ENCODE measurements at places on chromosomes 2 and 18.

DNA sequence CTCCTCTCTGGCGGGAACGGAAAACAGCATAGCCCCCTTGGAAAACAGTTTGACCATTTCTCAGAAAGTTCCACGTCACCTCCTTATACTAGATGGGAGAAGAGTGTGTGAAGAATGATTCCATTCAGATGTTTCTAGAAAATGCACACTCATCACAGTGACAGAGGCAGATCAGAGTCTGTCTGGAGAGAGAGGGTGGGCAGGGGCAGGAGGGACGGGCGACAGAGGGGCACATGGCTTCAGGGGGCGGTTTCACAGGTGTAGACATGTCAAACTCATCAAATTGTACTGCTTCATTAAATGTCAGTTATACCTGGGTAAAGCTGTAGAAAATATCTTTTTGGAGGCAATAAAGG is 88.8 kb upstream of the TAF1B start:
- DNase-seq, result no peak

- DNase-seq, result no peak
Observed at GRCh38 chr18:75010278-75010677, 198.7 kb downstream of the PTGR3 start.

DNA sequence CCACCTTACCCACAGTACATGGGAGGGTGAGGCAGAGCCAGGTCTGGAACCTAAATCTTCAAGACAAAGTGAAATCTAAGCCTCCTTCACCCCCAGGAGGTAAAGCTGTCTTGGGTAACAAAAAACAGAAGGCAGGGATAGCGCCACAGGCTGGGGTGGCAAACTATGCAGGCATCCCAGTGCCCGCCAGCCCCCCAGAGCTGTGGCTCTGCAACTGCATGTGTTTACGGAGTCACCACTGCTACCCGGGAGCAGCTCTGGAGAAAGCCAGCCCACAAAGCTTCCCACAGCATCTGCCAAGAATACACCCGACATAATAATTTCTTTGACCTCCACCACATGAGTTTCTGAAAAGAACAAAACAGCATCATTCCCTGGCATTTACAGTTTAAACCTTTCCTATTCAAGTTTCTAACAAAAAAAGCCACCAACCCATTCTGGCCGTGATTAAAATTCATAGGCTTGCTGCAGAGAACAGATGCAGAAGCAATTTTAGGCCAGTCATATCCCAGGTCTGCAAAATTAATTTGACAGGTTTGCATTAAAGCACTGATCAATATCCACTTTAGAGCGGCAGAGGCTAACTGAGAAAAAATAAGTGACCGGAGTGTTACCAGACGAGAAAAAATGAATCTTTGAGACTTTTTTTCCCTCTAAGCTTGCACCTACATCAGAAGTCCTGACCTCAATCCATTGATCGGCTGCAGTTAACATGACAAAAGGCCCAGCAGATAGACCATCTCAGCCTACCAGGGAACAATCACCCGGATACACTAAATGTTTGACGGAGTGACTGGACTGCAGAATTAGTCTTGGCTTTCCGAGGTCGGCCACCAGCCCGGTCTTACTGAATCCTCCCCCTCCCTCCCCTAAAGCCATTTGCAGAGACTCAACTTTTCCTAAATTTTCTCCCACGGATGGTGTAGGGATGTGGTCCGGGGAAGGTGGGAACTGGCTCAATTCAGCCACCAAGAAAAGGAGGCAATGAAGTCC is 309.6 kb upstream of the SKOR2 start:
- no peak for DNase-seq

GRCh38 chr2:73103018-73103542 is 9.7 kb downstream of the RAB11FIP5 start:
- peak; percentile 76 for DNase-seq

- peak; percentile 92 for DNase-seq
Observed at GRCh38 chr2:144580521-144581161, 60.7 kb upstream of the ZEB2 start.

GRCh38 chr2:108621087-108621559 is 86.9 kb downstream of the LIMS1 start:
- peak; percentile 80 for DNase-seq

DNA sequence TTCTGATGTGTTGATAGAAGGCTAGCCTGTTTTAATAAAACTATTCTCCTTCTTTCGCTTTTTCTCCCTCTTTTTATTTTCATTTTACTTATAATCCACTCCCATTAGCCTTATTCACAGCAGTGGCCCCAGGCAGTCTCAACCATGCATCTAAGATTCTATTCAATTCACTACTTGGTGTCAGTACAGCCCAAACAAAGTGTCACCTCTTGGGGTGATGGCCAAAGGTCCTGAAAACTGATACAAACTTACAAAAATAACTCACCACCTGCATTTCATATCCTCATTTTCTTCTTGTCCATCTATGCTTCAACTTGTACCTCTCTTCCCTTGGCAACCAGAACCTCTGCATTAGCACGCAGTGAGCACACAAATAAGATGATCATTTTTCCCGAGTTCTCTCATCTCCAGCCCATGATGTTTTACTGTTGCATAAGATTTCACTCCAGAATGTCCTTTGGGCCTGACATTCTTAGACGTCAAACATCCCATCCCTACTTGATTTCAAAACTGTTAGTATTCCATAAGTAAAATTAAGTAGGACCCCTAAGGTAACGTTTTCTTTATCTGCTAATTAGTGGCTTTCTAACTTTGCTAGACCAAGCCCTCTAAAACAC is 559.3 kb upstream of the TNP1 start:
- DNase-seq, result no peak

DNA sequence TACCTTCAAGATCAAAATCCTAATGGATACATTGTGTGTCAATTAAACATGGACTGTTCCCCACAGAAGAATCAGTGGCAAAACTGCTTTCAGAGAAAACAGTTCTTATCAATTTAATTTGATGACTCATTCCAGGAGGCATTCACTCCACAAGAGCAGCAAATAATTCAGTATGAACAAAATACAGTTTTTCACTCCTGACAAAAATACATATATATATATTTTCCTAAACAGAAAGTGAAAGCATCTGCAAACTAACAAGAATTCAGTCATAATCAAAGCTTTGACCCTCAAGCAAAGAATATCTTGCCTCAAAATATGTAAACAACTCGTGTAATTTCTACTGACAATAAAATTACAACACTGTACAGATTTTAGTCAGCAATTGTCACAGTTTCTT is 685.1 kb upstream of the SLC8A1 start:
- DNase-seq, result peak; percentile 1

DNA sequence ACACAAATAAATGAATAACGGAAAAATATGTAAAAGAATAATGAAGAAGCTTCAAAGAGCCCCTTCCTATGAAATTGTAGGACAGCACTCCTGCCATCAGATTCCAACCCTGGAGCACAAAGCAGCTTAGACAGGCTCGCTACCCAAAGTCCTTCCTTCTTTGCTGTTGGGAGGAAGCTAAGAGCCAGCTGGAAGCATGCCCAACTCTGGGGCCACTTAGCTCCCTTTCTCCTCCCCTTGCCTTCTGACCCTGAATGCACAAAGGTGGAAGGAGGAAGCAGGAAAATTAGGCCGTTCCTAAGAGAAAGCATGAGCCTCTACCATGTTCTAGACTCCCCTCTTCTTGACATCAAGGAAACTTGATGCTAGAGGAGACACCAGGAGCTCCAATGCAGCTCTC is 700.8 kb downstream of the RNF144A start:
- DNase-seq, result no peak

DNA sequence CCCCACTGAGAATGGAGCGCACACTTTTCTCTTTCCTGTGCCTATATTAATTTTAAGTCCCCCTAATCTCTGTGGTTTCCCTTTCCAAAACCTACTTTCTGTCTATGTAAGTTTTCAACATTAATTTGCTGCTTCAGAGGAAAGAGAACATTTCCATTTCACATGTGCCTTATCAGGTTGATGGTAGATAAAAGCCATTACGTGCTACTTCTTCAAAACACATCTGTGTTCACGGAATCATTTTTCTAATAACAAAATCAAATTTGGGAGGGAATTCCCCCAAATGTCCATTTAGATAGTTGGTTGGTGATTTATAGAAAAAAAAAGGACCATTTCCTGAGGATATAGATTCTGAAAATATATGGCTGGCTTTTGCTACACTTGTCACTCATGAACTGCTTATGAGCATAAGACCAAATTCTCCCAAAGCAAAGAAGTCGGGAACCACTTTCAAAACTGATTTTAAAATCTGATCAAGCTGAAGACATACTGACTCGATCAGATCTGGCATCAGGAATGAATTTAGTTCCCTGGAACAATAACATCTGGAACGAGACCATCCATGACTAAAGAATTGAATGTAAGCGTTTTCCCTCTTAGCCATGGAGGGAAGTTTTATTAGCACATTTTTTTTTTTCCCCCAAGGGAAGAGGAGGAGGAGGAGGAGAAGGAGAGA is 8.2 kb downstream of the PTGR3 start:
- DNase-seq, result peak; percentile 44

DNA sequence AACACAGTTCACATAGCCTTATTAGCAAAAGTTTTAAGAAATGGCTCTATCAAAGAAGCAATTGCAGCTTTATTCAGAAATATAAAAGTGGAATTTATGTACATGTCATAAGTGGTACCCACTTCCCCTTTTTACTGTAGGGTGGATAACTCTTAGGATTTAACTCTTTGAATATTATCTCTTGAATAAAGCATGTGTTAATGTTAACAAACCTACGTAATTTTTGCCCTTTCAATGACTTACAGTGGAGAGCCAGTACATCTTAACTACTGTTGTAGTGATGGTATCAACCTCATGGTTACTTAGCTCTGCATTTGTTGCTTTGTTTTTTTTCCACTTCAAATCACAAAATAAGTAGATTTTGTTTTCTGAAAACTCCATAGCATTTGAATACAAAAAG is 8.8 kb downstream of the NABP1 start:
- peak; percentile 58 for DNase-seq

DNA sequence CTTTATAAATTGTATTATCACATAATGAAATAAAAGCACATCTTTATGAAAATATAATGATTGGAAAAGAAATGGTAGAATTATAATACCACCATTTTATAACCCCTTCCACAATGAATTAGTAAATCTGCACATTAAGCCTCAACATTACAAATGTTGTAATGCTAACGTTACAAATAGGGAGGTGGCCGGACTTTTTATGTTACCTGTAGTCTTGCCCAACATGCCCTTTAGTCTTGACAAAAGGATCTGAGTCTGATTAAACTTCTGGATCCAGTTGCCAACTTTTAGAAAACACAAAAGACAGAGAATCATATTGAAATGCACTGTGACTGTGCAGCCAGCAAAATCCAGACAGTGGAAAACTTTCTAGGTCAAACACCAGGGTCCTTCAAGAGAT is 617.3 kb downstream of the KCNJ3 start:
- DNase-seq, result no peak

DNA sequence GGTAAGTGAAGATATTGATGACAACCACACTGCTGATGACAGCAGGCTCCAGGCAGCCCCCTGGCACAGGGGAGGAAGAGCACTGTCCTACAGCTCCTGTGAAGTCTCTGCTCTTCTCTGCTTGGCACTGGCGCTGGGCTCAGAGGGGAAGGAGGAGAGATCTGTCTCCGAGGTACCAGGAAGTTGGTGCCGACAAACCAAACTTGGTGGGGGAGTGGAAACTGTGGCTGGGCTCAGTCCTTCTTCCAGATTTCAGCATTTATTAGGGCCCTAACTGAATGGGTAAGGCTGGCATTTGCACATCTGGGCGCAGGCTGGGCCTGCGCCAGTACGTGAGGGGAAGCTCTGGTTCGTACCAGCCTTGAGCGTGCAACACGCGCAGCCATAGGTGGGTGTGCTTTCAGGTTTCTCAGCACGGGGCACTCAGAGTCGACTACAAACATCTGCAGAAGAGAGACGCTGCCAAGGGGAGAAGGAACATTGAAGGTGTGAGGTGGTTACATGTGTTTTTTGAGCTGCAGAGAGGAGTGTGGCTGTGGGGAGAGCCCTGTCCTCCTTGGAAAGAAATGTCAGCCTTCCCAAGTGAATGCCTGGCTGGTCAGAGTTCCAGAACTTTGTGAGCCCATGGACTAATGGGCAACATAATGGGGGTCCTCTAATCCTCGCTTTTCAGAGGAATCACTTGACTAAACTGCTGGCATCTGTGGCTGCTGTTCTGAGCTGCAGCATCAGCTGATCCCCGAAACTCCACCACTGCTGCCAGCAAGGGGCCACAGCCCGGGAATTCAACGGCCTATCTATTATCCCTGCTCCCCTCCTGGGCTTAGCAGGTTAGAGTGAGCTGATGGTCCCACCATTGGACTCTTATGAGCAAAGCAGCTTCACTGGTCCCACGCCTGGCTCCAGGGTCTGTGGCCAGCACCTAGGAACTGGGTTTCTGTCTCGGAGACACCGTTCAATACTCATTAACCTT is 55.2 kb upstream of the SEMA4C start:
- DNase-seq, result peak; percentile 28

- peak; percentile 45 for DNase-seq
Observed at GRCh38 chr2:129876541-129876940, 102.9 kb upstream of the RAB6C start.

DNA sequence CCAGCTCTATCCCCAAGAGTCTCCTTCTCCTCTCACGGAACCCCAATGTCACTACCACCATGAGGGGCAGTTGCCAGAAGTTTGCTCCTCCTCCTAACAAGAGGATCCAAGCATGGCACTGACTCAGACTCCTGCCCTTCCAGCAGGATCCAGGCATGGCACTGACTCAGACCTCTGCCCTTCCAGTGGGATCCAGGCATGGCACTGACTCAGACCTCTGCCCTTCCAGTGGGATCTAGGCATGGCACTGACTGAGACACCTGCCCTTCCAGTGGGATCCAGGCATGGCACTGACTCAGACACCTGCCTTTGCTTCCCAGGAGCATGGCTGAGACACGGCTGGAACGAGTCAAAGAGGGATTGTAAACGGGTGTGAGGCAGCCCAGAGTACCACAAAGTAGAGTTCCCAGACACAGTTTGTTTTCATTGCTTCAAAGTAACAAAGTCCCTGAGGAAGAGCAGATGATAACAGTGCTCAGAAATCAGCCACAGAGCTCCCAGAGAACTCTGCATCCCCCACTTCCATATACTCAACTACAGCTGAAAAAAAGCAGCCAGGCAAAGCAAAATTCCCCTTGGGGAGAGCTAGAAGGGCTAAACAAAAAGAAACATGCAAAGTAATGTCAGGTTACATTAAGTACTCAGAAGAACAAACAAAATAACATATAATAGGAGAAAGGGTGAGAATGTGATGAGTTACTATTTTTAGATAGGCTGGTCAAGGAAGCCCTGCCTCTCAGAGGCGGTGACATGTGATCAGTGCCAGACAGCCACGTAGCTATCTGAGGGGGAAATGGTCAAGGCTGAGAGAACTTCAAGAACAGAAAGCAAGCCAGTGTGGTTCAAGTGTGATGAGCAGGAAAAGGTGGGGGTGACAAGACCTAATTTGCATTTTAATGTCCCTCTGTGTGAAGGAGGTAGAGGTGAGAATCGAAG is 3.0 kb downstream of the BUB1 start:
- DNase-seq, result peak; percentile 63

All from hematopoietic multipotent progenitor cell treated with erythropoietin and hydrocortisone succinate and interleukin-3 and kit ligand, for 4 days (in vitro differentiated cells).